ENCODE measurements at places on chromosomes 16 and 17.

DNA sequence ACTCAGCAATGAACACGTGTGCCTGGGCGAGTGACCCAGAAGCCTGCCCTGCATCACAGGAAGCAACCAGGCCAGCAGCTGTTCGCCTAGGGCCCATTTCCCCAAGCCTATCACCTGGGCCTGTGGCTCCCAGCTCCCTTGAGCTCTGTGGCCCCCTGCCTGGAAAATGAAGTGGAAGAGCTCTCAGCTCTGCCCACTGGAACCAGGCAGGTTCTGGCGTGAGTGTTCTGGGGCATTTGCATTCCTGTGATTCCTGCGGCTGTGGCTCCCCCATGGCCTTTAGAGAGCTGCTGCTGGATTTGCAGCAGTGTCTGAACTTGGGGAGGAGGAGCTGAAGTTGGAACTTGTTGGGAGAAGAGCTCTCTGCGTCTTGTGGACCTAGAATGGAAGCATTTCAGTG, 22.8 kb downstream of the PGS1 start:
- DNase-seq, result peak; percentile 83

DNA sequence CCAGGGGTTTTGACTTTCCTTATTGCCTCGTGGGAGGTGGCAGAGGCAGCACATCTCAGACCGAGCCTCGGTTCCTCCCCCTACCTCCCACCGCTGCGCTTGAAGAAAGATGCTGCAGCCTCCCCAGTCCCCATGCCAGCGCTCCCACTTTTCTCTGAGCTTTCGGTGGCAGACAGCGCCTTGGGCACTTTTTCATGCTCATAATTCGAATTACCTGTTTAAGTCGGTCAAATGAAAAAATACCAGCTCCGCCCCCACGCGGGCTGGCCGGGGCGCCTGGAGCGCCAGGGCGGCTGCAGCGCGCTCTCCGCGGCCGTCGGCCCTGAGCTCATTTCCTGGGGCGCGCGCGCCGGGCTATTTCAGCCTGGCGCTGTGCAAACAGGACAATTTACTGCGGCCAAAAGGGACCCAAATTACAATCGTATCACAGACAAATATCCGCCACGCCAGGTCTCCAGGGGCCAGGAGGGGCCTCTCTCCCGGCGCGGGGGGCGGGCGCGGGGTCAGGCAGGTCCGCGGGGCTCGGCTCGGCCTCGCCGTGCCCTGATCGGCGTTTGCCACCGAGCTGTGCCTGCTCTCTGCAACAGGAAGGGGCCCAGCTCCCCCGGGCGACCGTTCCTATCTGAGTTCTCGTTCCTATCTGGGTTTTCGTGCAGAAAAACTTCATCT, 45.0 kb downstream of the SOST start:
- peak; percentile 45 for DNase-seq

DNA sequence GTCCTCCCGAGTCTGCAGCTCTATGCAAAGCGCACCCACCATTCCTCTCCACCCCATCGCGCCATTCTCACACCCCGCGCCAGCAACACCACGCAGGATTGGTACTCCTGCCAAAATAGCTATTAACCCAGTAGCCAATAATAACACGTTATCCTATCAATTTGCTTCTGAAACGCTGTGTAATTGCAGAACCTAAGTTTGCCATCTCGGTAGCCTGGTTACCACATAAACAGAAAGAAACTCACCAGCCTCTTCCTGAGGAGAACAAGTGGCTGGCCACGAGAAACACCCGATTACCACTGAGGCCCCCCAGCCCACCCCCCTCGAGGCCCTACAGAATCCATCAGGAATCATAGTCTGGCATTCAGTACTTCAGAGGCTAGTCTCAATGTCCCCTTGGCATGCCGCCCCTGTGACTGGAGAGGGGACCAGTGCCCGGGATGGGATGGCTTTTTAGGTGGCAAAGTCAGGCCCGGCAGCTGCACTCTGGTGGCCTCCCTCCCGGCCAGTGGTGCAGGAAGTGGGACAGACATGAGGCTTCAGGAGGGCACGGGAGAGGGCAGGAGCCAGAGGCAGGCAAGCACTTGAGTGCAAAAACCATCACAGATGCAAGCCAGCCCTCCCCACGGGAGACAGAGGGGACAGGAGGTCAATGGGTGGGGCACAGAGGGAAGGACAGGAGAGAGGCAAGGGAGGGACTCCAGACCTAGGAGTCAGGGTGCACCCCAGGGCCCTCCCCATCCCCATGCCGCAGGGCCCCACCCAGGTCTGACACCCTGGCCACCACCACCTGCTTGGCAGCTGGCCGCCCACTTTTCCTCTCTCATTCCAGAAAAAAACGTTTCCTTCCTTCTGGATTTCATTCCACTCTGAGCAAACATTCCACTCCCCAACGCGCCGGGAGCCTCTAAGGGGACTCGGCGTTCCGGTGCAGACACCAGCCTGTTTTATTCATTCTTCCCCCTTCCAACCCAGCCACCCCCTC, 192.5 kb downstream of the ZNF423 start:
- no peak for DNase-seq

DNA sequence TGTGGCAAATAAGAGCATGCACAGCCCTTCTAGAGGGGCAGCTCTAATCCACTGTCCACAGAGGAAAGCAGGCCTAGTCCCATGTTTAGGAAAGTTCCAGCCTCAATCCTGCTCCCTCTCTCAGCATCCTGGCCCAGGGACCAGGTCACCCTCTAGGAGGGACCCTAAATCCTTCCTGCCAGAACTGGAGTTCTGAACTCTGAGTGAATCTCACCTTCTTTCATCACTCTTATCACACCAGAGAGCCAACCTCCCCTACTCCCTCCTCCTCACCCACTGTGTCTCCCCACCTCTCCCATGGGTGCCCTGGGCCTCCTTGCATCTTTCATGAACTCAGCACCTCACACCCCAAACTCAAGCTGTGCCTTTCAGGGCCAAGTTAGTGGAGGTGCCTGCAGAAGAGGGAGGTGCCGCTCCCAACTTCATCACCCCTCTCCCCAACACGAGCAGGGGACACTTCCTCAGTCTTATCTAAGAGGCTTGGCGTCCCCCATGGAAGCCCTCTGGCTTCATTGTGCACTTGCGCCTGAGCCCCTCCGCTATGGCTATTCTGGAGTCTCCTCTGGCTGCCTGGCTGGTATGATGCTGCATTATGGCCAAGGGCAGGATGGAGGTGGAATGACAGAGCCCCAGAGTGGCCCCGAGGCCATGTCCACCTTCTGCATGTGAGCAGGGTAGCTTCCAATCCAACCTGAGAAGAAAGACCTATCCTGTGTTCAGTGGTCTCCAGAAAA, 31.7 kb downstream of the PIK3R6 start:
- no peak for DNase-seq

DNA sequence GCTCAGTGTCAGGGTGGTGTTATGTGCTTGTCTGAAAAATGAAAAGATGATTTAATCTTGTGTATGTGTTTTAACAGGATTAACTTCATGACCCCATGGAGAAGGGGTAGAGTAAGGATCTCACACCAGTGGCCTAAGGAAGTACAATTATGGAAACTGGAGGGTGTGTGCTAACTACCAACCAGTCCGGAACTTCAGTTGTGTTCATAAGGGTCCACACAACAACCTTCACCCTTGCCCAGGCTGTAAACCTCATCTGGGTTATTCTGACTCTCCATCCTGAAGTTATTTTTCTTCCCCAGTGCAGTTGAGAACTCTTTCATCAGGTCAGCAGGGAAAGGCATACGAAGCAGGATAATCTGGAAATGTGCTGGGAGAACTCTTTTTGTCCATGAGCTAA, 158.9 kb downstream of the MAP2K6 start:
- DNase-seq, result no peak

DNA sequence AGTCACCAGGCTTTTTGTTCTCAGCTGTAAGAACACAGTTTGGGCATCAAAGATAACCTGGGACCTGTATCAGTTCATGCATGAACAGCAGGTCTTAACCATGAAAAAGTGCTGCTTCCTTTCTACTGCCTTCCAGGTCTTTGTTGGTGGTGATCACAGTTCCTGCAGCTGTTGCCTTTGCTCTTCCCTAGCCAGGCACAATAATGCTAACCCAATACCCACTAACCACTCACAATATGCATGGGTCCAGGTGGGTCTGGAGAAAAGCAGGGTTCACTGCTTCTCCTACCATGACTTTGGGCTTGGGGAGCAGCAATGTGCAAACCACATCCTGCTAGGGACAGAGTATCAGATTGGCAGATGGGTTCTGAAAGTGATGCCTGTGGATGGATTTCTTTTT, 396.9 kb downstream of the UTP18 start:
- no peak for DNase-seq

DNA sequence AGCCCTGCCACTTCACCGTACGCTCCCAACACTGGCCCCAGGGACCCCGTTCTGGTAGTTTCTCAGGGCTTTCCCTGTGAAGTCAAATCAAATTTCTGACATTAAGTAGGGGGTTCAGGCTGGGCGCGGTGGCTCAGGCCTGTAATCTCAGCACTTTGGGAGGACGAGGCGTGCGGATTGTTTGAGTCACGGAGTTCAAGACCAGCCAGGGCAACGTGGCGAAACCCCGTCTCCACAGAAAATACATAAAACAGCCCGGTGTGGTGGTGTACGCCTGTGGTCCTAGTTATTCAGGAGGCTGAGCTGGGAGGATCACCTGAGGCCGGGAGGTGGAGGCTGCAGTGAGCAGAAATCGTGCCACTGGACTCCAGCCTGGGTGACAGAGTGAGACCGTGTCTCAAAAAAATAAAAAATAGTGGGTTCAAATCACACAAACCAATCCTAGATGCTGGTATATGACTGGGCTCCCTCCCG, 632 bp downstream of the CYBC1 start:
- no peak for DNase-seq

DNA sequence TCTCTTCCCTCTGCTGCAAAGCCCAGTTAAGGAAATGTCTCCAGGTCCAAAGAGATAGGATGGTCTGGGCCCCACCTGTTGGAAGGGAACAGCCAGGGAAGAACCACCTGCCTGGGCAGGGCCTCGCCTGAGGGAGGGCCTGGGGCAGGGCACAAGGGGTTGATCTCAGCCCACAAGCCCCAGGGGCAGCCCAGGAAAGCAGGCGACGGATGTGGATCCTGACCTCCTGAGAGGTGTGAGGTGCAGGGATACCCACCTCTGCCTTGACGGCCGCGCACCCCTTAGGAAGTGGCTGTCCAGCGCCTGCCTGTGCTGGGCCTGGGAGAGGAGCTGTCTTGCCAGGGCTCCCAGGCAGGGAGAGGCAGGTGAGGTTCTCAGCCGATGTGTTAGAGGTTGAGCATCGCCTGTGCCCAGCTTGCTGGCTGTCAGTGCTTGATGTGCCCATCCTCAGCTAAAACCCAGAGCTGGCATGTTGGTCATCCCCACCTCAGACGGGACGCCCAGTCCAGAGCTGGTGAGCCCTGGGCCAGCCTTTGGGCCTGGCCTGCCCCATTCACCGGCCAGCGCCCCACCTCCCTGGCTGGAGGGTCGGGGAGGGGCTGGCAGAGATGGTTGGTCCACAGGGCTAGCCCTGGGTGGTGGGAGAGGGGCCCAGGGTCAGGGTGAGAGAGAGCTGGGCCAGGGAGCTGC, 434 bp downstream of the CEMP1 start:
- DNase-seq, result no peak

DNA sequence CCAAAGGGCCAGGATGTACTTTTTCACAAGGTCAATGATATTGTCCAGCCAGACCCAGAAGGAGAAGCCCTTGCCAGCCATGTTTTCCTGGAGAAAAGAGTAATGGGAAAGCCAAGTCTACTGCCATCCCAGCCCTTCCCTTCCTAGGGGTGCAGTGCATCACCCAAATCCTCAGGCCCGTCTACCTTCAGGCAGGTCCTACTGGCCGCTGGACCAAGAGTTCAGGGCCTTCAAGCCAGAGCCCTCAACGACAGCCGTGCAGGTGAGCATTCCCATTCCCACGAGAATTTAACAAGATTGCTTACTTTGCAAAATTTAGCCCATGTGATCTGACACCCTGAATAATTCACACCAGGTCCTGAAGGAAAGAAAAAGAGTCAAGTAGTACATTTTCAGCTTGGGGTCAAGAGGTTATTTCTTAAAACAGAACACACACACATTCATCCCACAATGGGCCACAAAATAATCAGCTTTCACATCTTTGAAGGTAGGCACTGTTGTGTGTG, 35.0 kb downstream of the STAT5A start:
- no peak for DNase-seq

DNA sequence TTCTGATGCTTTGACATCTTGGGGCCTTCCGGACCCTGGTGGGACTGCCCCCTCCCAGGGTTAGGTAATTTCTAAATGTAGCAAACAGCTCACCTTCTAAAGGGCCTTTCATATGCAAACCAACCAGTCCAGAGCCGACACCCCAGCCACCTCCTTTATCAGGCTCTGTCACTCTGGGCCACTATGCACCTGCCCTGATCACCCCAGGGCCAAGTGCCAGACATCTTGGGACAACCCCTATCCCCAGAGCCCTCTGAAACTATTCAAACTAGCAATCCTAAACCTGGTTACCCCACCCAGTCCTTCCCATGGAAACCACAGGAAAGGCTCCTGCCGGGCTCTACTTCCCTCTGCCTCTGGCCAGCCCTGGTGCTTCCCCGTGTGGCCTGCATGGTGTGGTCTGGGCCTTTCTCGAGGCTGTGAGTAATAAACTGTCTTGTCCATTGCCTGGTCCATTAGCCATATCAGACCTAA, 91.2 kb upstream of the TNRC6C start:
- DNase-seq, result no peak

DNA sequence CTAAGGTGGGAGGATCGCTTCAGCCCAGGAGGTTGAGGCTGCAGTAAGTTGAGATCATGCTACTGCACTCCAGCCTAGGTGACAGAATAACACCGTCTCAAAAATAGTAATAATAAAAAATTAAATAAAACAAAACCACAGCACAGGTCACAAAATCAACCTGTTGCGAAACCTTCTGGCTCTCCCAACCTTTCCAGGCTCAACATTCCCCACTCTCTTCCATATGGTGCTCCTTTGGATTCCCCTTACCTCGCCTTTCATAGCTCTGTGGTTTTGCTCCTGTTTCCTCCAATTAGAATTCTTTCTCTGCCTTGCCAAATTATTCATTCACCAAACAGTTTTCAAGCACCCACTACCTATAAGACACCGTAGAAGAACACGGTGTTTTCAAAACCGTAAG, 4.7 kb downstream of the ZDHHC7 start:
- no peak for DNase-seq

DNA sequence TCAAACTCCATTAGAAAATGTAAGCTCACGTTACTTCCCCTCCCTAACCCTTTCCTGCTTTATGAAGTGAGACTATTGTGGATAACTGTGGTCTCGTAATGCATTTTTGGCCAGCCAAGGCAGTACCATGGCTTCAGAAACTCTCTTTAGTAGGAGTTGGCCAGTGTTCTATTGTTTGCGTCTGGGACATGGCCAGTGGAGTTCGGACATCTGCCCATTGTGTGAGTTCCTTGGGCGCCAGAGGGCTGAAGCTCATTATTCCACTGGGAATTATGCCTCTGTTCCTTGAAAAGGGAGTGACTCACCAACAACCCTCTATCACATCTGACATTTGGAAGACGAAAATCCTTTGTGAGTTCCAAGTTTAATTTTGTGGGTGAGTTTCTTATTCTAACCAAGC, 319.5 kb upstream of the SOX9 start:
- no peak for DNase-seq
